ENCODE measurements at places on chromosomes 6 and 20.

DNA sequence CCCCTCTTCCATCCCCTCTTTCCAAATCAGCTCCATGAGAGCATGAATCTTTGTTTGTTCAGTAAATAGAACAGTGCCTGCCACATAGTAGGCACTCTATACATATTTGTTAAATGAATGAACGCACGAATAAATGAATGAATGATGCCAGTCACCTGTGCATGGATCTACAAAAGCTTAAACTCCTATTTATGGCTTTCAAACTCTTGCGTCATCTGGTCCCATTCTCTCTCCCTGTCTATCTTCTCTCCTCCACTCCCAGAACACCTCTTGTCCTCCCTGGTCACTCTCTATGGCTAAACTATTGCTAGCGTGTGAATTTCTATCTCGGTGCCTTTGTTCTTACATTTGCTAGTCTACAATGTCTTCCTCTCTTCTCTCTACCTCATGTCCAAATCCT lies 24.8 kb downstream of the SCGN start:
- DNase-seq: no peak

GRCh38 chr6:5379647-5380242 lies 118.4 kb downstream of the FARS2 start:
- no peak for DNase-seq

DNA sequence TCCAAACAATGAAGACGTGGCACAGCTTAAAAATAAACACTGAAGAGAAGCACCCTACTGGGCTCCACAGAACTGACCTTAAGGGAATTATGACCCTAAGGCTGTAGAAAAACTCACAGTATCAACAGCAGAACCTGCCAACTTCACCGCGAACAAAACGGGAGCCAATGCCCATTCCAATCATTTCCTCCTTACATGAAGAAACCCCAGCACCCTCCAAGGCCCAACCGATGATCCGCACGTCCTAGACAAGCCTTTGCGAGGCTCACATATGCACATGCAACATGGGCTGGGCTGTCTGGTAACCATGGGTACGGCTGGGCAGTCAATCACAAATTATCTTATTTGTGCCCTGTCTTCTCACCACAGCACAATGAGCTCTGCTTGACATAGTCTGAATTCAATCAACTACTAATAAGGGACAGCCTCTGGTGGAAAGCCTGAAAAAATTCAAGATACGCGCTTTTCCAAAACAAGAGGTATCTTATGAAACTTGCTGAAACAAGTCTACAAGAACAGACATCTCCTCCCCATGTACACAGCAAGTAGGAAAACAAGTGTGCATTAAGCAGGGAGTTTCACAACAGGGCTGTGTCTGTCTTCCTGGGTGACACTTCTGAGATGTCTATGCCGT lies 1.7 kb downstream of the DIDO1 start:
- no peak for DNase-seq

GRCh38 chr6:38350942-38351341 lies 288.8 kb downstream of the BTBD9 start:
- no peak for DNase-seq

DNA sequence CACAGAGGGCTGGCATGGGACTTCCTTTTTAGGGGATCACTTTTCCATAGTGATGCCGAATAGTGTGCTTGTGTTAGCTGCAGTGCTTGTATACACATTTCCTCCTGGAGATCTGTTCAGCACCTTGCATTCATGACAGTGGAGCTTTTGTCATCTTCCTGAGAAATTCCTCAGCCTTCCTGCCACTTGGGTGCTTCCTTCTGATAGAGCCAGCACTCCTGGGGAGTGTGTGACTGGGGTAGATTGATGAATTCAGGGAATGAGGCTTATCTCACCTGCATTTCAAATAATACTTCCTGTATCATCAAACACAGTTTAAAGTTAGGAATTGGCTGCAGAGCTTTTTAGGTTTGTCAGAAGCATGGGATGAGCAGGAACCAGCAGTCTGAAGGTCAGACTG lies 48.8 kb upstream of the SCGN start:
- no peak for DNase-seq

DNA sequence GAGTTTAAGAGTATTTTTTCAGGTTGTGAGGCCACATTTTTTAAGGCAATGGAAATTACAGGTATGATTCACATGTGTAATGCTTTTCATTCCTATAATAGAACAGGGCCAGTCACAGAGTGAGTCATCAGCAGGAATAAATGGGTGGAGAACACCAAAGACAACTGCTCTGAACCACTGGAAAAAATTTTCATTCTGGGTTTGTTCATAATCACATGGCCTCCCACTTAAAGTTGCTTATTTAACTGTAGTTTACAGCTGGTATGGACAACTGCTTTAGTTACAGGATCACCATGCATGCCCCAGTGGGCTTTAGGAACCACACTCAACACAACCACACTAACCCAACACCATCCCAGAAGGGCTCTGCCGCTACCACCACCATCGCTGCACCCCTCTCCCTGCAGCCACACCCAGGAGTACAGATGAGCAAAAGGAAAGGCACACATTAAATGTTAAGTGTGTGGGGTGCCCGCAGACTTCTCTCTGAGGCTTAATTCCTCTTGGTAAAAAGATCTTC lies 107.0 kb upstream of the DST start:
- peak; percentile 21 for DNase-seq

DNA sequence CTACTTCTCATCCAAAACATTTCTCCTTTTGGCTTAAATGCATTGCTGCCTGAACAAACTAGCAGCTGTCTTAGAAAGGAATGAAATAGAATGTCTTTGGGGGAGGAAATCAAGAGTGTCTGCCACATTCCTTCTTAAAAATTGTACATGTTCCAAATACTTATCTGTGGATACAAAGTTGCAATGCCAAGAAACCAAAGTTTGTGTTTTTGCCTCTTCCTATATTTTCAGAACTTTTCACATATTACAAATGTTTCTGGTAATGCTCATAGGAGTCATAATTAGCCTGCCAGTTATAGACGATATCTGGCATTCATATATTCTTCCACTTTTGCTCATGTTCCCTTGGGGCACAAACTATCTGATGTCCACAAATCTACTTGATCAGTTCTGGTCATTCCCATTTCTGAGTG lies 165.5 kb upstream of the BMP5 start:
- no peak for DNase-seq

DNA sequence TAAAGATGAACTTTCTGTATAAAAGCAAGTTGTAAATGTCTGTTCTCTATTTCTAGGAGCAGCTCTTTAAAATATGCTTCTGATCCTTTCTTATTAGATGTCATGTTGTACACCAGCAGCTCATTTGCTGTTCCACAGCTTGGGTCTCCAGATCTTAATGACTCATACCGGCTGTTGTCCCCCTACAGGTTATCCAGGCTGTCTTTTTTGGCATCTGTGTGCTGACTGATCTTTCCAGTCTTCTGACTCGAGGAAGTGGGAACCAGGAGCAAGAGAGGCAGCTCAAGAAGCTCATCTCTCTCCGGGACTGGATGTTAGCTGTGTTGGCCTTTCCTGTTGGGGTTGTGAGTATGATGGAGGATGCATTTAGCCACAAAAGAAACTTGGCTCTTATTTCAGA lies 76.0 kb downstream of the AIG1 start:
- DNase-seq: no peak

DNA sequence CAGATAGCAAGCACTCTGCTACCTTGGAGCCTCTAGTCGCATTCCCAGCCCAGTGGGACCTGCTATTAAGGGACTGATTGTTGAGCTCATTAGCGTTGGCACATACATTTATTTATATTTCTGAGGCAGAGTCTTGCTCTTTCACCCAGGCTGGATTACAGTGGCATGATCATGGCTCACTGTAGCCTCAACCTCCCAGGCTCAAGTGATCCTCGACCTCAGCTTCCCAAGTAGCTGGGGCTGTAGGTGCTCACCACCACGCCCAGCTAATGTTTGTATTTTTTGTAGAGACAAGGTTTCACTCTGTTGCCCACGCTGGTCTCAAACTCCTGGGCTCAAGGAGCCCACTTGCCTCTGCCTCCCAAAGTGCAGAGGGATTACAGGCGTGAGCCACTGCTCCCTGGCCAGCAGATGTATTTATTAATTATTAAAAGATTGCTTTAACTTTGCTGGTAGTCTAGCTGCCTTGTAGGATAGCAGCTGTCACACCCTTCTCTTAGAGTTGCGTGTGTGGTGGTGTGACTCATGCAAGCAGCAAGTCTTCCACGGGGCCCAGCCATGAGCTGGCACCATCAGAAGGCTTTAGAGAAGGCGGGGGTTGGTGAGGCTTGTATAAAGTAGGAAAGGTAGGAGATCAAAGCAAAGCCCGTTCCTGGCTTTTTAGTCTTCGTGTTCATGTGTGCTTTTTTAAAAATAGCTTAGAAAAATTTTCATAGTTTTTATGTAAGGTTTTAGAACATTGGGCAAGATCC lies 16.5 kb downstream of the ACTR5 start:
- DNase-seq: peak; percentile 64

- DNase-seq: no peak
Measured at GRCh38 chr20:32532246-32532645, 52.9 kb downstream of the NOL4L start.

GRCh38 chr20:52536841-52537400 lies 345.3 kb upstream of the ZFP64 start:
- DNase-seq: no peak

GRCh38 chr20:23096097-23096496 lies 10.0 kb upstream of the CD93 start:
- no peak for DNase-seq

DNA sequence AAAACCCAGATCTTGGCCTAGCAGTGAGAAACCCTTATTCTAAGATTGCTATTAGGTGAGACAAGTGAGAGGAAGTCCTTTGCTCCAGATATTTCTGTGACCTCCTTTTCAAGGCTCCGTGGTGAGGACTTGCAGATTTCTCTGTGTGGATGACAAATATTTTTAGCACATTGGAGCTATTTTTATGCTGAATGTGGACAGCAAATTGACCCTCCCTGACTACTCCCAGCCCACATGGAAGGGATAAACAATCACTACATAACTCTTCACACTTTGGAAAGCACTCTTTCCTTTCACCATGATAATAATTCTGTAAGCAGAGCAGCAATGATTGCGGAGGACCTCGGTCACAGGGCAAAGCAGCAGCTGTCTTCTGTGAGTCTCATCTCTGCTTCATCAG lies 88.0 kb upstream of the ADGRF1 start:
- DNase-seq: no peak

DNA sequence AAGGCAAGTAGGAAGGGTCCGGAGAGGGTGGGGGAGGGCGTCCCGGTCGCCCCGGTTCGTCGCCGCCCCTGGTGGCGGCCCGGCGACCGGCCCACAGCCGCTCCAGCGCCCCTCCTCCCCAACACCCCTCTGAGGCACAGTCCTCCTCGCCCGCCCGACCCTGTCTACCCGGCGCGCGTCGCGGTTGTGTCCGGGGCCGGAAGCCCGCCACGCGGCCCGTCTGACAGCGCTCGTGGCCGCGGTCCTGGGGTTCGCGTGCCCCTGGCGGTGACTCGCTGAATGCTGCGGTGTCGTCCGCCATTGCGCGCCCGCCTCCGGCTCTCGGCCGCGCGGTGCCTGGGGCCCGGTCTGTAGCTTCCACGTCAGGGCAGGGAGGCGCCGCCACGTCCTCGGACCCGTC lies 335.3 kb upstream of the DEFB115 start:
- no peak for DNase-seq

GRCh38 chr6:148436466-148436865 lies 93.8 kb downstream of the SASH1 start:
- no peak for DNase-seq

DNA sequence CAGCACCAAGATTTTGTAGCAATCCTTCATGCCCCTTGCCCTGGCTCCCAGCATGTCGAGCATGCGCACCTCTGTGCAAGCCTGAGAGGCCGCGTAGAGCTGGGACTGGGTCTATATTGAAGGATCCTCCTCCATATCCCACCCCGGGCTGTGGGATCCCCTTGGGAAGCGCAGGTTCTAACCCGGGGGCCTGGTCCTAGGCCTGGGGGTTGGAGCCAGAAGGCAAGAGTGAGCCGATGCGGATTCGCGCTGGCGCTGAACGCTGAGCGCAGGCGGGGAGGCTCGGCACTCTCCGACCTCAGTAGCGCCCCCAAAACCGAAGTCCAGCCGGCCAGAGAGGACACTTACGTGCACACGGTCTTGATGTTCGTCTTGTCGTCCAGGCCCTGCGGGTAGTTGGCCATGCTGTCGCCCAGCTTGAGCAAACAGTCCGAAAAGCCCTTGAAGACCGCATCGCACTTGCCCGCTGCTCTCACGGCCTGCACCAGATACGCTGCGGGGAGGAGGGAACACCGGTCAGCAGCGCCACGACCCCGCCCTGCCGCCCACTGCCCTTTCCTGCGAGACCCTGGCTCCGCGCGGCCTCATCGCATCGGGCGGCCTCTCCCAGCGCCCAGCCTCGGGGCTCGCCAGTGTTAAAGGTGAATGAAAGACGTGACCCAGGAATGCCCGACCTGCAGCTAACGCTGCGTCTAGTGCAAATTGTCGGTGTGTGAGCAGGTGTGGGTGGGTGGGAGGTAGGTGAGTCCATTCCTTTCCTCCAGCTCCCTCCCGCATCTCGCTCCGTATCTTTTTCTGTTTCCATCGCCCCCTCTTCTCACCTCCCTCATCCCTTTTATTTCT lies 4.5 kb downstream of the NRN1 start:
- DNase-seq: no peak

- no peak for DNase-seq
Measured at GRCh38 chr6:168016176-168016620, 18.7 kb downstream of the KIF25 start.

GRCh38 chr6:67112120-67112519 lies 1405.1 kb upstream of the EYS start:
- no peak for DNase-seq

DNA sequence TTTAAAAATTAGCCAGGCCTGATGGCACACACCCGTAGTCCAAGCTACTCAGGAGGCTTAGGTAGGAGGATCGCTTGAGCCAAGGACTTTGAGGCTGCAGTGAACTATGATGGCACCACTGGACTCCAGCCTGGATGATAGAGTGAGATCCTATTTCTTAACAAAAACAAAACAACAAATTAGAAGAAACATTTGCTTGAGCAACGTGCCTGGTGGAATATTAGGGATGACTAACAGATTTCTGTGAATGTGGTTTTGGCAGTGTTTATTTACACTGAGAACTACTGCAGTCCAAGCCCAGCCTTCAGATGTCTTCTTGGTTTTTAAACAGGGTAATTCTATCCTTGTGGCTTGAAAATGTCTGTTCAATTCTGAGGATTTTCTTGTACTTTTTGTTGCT lies 9.2 kb downstream of the PPP1R3G start:
- DNase-seq: no peak

- no peak for DNase-seq
Measured at GRCh38 chr20:3749689-3750531, 17.4 kb downstream of the HSPA12B start.

Measured in nucleus accumbens (tissue), 56 donors.